Endothelial cell (in vitro differentiated cells): ENCODE measurements at places on chromosomes 7 and 10.

DNA sequence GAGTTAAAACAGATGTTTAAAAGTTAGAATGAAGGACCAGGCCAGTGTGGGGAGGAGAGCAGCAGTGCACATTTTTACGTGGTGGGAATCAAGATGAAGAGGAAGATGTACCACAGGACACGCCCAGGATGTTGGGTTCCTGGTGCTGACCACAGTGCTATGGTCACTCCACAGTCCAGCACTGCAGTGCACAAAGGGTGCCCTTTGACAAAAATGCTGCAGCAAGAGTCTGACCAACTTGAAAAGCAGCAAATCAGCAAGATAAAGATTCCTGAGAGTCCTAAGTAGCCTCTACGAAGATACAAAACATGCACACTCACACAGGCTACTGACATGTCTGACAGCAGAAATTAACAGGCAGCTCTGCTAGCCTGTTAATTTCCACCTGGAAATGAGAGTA lies 107.1 kb downstream of the PIP4K2A start:
- DNase-seq: no peak

GRCh38 chr10:127148933-127149220 lies 47.5 kb downstream of the INSYN2A start:
- DNase-seq: no peak

GRCh38 chr7:16993543-16993942 lies 111.8 kb upstream of the AGR3 start:
- DNase-seq: no peak

- DNase-seq: no peak
These were observed 264.0 kb downstream of the INHBA start for GRCh38 chr7:41438705-41439514.

DNA sequence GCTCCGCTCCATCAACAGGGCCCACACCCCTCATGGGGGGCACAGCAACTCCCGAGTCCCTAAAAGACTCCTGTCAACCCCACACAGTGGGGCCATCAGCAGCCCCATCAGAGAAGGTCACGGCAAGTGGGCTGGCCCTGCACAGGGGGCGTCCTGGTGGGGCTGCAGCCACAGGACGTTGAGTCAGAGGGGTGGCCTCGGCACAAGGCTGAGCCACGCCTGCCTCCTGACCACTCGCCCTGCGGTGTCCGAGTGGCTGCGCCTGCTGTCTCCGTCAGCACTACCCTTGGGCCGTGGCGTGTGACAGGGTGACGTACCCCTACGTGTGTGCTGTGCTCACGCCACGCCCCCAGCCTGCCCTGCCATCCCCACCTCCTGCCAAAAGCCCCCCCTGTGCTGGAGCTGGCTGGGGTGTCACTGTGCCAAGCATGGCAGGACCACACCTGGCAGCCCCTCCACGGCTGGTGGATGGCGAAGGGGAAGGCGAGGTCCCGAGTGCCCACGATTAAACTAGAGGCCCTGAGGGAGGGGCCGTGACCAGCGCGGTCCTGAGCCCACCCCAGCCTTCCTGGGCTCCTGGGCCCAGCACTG lies 26.0 kb upstream of the NKX6-2 start:
- DNase-seq: no peak

GRCh38 chr7:5375925-5376324 lies 47.7 kb downstream of the TNRC18 start:
- DNase-seq: no peak

DNA sequence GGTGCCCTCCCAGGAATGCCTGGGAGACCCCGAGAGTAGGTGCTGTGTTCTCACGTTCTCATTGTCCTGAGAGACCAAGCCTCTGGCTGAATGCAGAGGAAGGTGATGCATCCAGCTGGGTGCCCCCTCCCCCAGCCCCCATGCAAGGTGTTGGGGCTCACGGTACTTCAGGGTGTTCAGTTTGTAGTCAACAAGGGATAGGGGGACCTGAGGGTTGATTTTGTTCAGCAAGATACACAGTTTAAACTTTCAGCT lies 60.4 kb upstream of the DUSP5 start:
- no peak for DNase-seq

DNA sequence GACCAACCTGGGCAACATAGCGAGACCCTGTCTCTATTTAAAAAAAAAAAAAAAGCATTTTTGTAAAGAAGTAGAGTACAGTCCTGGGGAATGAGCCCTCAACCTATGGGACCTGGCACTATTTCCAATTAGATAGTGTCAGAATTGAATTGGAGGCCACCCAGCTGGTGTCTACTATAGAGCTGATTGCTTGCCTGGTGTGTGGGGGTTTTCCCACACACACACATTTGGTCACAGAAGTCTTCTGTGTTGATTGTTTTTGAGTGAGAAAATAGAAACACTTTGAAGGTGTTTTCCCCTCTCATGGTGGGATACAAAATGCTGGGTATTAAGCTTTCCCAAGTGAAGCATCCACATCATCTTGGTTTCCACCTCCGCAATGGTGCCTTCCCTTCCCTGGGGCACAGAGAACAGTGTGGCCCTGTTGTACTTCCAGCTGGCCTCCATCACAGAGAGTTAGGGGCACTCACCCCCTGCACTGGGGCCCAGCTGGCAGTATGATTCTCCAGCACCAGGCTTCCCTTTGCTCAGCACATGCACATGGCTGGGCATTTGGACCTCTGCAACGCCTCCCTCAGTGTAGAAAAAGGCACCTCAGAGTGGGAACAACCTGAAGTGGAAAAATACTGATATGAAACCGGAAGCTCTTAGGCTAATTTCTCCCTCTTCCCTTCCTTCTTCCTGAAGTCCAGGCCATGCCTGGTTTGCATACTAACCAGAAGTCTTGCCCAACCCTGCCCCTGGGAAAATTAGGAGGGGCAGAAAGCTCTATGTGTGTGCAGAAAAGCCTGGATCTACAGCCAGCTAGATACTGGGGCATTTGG lies 10.7 kb upstream of the NFKB2 start:
- DNase-seq: no peak

GRCh38 chr10:48495282-48496045 lies 109.4 kb downstream of the ARHGAP22 start:
- DNase-seq: no peak

GRCh38 chr10:117619707-117620405 lies 77.3 kb downstream of the EMX2 start:
- no peak for DNase-seq

GRCh38 chr10:24674892-24675632 lies 48.6 kb downstream of the ARHGAP21 start:
- no peak for DNase-seq

GRCh38 chr10:48450741-48451466 lies 144.4 kb downstream of the MAPK8 start:
- no peak for DNase-seq

DNA sequence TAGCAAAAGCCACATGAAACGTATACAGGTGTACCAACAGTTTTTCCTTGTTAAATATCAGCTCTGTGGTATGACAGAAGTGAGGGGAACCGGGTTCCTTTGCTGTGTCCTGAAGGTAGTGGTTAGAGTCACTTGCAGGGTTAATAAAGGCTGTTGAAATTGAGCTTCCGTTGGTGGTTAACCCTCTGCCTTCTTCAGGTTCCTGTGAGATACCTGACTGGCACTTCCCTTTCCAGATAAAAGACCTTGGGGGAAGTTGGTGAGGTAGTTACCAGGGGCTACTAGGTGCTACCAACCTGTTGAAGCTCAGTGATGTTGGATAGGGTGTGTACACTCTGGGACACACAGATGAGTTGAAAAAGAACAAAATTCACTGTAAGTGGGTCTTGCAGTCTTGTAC lies 384.1 kb downstream of the GATA3 start:
- DNase-seq: no peak

GRCh38 chr10:125523347-125523746 lies 159.6 kb downstream of the TEX36 start:
- no peak for DNase-seq

- DNase-seq: no peak
These were observed 8.8 kb downstream of the GRK5 start for GRCh38 chr10:119216127-119216526.

DNA sequence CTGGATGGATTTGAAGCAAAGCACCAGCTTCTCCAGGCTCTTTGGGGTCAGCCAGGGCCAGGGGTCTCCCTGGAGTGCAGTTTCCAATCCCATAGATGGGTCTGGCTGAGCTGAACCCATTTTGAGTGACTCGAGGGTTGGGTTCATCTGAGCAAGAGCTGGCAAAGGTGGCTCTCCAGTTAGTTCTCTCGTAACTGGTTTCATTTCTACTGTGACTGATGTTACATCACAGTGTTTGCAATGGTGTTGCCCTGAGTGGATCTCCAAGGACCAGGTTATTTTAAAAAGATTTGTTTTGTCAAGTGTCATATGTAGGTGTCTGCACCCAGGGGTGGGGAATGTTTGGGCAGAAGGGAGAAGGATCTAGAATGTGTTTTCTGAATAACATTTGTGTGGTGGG lies 14.2 kb downstream of the LEP start:
- DNase-seq: no peak

DNA sequence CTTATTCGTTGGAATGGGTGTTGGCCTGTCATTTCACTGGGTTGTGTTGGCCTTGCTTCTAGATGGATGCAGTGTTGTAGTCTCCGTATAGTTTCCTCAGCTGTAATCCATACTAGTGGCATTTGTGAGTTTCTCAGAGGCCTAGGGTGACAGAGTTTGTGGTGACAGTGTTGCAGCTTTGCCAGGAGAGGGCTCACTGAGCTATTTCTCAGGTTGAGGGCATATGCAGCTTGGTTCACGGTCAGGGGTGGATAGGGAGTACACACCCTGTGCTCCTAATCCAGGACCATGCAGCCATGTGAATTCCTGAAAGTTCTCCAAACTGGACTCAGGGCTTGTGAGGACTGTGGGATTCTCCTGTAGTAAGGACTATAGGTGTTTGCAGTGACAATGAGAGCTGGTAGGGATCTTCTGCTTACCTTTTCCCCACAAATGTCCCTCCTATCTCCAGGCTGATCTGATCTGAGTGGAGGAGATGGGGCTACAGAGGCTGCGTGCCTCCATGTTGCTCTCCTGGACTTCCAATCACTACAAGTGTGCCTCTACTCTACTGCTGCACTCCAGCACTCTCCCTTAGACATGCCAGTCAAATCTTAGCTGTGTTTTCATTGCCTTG lies 229.0 kb downstream of the STK31 start:
- peak; percentile 52 for DNase-seq

GRCh38 chr7:143346018-143346417 lies 16.5 kb downstream of the FAM131B start:
- no peak for DNase-seq

DNA sequence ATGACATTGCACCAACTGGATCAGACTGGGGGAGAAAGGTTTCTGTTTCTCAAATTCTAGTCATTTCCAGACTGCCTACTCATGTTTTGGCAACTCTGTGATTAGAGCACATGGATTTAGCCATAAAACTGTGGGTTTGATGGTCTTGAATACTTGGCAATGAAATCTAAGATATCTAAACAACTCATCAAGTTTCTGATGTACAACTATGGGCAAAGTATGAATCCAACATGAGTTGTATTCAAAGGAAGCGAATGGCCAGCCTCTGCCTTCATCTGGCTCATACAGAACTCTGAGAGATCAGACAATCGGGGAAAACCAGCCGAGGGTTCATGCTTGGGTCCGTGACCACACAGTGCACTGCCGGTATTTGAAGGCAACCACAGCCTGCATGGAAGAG lies 144.3 kb downstream of the ADAM12 start:
- DNase-seq: no peak

DNA sequence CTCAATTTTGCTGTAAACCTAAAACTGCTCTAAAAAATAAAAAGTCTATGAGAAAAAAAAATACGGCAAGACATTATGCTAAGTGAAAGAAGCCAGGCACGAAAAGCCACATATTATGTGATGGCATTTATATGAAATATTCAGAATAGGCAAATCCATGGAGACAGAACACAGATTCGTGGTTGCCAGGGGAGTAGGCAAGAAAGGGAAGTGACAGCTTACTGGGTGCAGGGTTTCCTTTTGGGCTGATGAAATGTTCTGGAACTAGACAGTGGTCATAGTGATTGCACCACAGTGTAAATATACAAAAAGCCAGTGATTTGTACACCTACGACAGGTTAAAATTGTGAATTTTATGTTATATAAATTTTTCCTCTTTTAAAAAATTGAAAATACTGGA lies 41.3 kb upstream of the GLI3 start:
- DNase-seq: no peak
